Stimulated activated naive CD8-positive, alpha-beta T cell treated with anti-CD3 and anti-CD28 coated beads, Interleukin-15, amount 100 ng/mL, for 72 hours (primary cell): ENCODE measurements at places on chromosomes 3 and 15.
A peak's percentile ranks its signal among the peaks of the same experiment; 100 is the strongest.

DNA sequence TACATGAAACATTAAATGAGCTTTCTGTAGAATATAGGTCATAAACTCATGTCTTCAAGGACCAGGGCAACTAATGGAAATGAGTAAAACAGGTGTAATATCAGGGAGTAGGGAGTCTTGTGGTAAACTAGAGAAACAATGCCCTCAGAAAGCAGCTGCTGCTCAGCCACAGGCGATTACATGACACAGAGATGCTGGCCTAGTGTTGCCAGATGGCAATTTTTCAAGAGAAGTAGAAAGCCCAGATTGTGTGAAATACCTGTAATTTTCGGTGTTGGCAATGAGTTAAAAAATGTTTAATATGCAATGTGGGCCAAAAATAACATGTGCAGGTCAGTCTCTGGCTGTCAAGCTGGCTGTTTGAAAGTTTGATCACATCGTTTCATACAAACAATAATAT lies 23.4 kb downstream of the NCEH1 start:
- DNase-seq = no peak

DNA sequence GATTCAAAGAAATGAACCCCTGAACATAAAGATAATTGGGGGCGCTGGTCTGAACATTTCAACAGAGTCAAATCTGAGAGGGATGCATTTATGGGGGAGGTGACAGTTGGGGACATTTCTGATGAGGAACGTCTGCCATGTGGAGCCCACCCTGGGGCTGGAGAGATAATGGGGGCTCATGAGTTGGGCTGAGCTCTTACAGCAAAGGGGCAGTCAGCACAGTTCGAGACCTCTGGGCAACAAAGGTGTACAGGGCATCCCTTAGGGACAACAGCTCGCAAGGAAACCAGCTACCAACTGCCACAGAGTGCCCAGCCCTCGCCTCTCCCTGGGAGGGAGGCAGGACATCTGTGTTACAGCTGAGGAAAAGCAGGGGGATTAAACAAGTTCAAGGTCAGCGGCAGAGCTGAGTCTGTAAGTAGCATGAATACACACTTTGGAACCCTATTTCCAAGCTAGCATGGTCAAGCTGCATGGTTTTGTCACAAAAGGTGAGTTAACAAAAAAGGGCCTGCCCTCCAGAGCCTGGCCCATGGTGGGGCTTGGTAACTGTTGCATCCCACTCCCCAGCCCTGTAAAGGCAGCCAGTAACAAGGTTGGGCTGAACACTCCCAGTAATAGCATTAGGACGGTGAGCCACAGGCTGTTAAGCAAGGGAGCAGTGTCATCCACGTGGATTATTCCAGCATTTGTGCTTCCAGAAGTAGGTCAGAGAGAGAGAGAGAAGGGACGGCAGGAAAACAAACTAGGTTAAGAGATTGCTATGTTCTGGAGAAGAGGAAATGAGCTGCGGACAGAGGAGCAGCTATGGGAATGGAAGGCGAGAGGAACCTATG lies 4.3 kb downstream of the GNB5 start:
- DNase-seq = no peak

- no peak for DNase-seq
Observed at GRCh38 chr3:137647179-137647578, 116.9 kb upstream of the SOX14 start.

DNA sequence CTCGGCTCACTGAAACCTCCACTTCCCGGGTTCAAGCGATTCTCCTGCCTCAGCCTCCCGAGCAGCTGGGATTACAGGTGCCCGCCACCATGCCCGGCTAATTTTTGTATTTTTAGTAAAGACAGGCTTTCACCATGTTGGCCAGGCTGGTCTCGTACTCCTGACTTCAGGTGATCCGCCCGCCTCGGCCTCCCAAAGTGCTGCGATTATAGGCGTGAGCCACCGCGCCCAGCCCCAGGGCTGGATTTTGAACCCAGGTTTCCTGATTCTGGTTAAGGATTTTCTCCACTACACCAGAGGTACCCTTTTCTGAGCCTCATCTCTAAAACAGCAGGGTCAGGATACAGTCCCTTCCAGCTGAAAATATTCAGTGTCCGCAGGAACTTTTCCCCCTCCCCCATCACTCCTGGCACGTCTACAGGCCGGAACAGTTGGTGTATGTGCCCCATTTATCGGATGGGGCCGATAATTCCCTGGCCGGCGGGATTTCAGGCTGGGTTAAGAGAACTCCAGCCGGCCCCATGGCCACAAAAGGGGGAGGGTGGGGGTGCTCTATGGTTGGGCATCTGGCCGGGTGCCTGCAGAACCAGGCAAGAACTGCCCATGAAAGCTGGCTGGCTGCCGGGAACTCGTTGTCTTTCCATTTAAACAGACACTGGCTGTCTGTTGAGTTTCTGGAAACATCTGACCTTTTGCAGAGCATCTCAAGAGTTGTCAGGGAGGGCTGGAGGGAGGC lies 26.8 kb upstream of the SEMA4B start:
- DNase-seq = no peak

DNA sequence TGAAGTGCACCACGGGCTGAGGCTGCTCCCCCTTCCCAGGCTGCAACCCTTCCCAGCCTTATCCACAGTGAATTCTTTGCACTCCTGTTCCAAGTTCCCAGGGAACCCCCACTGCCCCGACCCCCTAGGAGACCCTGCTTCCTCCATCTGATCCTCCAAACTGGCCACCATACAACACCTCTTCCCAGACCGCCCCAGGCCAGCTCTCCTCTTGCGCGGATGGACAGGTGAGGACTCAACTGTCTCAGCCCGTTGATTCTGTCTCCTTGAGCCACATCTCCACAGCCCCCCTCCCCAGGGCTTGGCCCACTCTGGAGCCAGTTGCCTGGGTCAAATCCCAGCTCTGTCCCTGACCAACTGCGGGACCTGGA lies 21.7 kb downstream of the GRIP2 start:
- DNase-seq = no peak

- DNase-seq = no peak
Observed at GRCh38 chr3:4409971-4410573, 57.0 kb downstream of the SUMF1 start.

DNA sequence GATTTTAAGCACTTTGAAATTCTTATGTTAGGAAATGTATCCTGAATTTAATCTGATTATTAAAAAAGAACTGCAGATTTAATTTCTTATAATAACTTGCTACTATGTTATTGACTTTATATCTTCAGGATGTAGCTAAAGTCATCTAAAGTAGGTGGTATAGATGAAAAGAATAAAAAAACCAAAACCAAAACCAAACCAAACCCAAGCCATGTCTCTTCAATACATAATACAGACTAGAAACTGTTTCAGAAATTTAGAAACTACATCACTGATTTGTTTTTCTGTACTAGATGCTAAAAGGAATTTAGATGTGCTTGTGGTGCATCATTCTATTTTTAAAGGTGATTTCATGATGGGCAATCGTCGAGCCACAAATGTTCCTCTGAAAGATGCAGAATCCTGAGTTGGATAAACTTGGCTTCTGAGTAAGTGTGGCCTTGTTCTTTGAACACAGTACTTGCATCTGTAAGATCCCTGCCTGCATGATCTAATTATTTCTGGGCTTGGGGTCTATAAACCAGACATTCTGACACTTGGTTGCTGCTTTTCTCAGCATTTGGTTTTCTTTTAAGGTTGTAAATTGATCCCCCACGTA lies 287.1 kb upstream of the SUCLG2 start:
- no peak for DNase-seq

DNA sequence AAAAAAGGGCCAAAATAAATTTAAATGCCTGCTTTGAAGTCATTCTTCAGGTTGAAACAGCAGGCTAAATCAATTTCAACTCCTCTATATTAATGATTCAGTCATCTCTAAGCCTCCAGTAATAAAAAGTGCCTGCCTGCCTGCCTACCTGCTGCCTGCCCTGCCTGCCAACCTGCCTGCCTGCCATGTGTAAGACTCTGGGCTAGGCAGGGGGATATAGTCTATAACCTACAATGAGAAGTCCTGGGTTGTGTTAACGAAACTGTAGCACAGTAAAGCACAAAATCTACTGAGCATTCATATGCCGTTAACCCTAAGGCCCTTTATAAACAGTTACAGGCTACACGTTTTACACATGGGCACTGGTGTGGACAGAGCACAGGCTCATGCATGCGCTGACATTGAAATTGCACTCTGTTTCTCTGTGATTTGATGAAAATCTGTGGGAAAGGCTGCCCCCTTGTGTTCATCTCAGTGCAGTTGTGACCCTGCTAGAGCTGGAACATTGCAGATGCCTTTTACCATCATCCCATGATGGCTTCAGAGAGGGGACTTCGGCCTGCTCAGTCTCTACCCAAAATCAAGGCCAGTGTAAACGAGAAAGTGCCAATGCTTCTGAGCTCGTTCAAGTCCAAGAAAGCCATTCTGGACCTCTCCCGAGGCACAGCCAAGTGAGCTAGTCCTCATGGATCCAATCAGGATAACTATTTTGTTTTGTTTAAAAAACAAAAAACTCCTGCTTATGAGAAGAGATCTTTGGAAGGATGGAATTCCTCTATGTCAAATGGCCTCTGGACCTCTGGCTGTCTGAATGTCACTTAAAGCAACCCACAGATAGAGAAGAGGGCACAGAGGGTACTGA lies 64.6 kb downstream of the EFL1 start:
- DNase-seq = peak; percentile 55

DNA sequence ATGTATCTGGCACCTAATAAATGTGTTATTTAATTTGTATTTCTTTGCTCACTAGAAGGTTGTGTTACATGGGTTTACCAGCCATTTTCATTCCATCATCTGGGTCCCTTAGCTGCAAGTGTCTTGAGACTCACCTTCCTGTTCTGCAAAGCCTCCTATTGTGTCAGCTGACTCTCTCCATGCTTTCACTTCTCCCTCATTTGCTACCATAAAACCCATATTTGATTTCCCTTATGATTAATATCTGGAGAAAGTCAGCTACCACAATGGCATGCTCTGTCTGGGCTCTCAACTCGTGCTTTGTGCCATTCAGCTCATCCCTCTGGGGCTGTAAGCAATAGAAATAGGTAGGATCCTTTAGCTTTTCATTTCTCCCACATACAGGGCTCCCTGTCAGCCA lies 79.5 kb upstream of the EIF1B start:
- no peak for DNase-seq

DNA sequence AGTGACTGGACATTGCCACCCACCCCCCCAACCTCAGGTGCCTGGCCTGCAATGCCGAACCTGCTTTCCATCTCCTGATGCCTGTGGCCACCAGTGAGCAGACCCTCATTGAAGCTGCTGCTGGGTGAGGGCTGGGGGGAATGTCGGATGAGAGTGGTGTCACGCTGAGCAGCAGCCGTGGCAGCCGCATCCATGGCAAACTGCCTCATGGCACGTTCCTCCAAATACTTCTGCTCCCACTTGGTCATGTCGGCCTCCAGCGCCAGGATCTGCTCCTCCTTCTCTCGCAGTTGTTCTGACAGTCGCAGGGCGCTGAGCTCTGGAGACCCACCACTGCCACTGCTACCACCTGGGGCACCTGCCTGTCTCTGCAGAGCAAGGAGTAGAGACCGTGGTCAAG lies 14.2 kb downstream of the AMOTL2 start:
- no peak for DNase-seq

DNA sequence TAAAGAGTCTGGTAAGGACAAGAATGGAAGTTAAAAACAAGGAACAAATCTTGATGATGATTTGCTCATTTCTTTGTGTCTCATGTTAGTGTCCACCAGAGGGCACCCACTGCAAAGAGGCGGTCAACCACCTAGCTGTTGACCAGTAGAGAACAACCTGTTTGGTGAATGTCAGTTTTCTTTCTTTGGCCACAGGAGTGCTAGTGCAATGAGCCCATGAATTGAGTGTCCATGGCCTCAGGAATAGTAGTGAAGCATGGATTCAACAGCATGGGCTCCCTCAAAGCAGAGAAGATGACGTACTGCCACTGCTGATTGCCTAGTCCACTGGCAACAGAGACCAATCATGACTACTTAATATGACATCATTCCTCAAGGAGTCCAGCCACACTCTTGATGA lies 10.7 kb upstream of the CNTN6 start:
- no peak for DNase-seq

DNA sequence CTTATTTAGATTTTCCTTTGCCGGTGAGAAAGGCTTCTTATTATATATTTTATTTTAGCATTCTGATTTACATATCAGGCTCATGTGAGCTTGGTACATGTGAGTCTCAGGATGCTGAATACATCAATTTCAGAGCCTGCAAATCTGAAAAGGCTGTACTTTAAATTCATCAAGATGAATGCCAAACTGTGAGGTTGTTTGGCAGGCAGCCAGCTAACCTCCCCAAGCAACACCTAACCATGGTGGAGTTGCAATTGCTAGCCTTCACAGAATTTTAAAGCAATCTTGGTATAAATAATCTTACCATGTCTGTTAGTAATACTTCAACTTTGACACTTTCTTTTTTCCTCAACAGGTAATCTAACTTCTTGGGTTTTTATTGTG lies 252.5 kb downstream of the CDIN1 start:
- DNase-seq = no peak

- no peak for DNase-seq
Observed at GRCh38 chr3:71120012-71120411, 463.5 kb downstream of the FOXP1 start.

DNA sequence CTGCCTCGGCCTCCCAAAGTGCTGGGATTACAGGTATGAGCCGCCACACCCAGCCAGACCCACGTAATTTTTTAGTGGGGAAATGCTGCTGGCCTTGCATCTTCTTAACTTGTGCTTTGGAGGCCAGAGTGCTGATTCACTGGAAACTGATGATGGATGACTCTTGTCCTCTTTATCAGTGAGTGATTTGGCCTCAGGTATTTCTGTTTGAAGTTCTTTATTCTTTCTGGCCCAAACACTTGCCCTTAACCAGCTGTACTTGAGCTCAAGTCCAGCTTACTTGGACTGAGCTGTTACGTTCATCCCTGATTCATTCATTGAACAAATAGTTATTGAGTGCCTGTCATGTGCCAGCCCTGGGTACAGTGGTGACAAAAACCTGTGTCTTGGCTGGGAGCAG lies 4.2 kb downstream of the PTPN23 start:
- DNase-seq = no peak

GRCh38 chr3:14143271-14144225 lies 18.7 kb downstream of the TMEM43 start:
- DNase-seq = no peak

GRCh38 chr3:66437341-66437929 lies 63.4 kb downstream of the LRIG1 start:
- no peak for DNase-seq

DNA sequence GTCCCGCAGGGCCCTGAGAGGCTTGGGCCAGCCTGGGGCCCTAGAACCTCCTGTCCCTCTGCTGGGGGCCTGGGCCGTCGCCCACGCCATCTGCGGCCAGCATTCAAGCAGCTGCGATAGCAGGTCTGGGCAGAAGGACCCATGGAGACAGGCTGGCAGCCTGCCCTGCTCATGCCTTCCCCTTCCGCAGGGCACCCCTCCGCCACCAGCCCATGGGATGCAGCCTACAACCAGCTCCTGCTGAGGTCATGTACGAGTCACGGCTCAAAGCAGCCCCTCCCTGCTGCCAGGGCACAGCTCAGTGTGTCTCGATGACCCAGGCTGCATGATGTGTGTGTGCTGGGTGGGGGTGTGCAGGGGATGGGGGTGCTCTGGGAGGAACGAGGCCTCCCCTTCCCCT lies 27.8 kb downstream of the DUSP7 start:
- DNase-seq = no peak
